ENCODE measurements at places on chromosomes 13 and 19.

DNA sequence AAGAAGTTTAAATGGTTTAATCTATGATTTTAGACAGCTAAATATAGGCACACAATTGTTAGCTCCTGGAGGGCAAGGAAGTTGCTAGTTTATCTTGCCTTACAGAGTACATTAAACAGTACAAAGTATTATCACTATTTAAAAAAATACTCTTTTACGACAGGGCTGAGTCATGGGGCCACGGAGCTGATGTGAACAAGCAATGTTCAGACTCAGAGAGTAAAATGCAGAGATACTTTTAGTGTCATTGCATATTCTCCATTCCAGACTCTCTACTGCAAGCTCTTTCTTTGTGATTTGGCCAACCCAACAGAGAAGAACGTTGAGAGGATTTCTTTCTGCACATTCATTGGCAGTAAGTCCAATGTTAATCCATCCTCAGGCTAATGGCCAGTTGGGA lies 352.4 kb downstream of the SPRY2 start:
- DNase-seq, result no peak

- no peak for DNase-seq
Measured at GRCh38 chr19:49084206-49085019, 838 bp upstream of the SNRNP70 start.

DNA sequence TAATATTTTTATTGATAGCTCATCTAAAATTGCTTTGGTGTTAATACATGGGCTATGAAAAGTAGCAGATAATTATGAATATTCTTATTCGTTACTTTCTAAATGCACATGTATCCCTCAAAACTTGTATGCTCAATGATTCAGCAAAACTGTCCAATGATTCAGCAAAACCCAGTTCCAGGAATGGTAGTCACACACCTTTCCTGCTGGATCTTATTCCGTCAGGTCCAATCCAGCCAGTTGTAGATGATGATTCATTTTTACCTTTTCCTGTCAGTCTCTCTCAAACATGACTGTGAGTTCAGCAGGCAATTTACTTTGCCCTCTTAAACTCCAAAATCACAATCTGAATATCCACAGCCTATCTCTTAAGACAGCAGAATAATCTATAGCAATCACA lies 1082.6 kb downstream of the EFNB2 start:
- no peak for DNase-seq

- no peak for DNase-seq
Measured at GRCh38 chr13:73985783-73986182, 148.4 kb downstream of the KLF12 start.

DNA sequence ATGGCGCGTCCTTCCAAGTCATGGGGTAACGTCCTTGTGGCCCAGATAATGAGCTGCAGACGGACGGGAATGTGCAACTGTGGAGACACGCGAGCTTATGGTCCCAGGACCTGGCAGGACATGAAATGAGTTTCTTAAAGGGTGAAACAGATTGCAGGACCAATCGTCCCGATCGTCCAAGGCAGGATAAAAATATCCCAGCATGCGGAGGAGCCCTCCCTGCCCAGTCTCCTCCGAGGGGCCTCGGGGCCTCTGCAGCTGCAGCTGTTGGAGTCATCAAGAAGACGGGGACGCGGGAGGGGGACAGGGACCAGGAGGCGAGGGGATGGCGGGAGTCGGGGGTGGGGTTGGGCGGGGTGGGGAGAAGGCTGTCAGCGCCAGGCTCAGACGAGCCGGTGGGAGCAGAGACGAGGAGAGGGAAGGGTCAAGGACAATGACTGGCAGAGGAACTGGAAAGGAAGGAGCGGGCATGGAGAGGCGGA lies 14.4 kb upstream of the GARIN5A start:
- no peak for DNase-seq

DNA sequence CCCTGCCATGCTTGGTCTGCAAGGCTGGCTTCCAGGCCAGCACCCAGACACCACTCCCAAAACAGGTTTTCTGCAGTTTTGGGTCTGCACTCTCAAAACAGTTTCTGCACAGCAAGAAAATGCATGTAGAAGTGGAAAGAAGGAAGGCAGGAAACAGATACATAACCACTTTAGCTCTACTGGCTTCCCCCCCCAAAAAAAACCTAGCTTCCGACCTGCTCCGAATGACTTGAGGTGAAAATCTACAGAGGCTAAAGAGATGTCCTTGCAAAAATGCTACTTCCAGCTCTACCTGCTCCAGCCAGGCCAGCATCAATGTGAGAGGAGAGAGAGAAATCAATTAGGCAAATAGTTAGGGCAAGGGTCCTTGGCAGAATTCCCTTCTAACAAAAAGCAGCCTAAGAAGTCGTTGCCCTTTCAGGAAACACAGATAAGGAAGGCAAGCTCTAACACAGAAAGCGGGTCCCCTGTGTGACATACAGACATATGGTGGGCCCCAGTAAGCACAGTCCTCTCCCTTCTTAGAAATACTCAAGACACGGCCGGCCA lies 3.4 kb downstream of the C19orf12 start:
- DNase-seq, result no peak

GRCh38 chr19:40907968-40908735 lies 26.1 kb upstream of the CYP2A7 start:
- DNase-seq, result peak; percentile 22

DNA sequence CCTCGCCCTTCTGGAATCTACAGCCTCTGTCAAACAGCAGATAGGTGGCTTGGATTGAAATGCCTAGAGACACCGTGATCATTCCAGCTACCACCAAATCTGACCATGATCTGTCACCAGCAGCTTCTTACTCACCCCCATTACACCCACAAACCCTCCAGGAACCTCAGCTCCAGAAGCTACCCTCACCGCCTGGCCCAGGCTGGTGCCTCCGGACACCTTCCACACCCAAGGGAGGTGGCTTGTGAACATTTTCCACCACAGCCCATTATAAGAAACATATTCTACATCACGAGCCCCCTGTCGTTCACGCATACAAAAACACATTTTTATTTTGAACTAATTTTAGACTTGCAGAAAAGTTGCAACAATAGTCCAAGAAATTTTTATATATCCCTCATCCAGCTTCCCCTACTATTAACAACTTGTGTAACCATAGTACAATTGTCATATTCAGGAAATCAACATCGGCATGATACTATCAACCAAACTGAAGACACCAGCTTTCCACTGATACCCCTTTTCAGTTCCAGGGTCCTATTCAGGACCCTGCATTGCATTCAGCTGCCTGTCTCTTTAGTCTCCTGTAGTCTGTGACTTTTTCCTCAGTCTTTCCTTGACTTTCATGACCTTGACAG lies 15.4 kb upstream of the UBE2L5 start:
- no peak for DNase-seq

GRCh38 chr19:24054044-24054935 lies 32.7 kb upstream of the ZNF254 start:
- DNase-seq, result peak; percentile 35

DNA sequence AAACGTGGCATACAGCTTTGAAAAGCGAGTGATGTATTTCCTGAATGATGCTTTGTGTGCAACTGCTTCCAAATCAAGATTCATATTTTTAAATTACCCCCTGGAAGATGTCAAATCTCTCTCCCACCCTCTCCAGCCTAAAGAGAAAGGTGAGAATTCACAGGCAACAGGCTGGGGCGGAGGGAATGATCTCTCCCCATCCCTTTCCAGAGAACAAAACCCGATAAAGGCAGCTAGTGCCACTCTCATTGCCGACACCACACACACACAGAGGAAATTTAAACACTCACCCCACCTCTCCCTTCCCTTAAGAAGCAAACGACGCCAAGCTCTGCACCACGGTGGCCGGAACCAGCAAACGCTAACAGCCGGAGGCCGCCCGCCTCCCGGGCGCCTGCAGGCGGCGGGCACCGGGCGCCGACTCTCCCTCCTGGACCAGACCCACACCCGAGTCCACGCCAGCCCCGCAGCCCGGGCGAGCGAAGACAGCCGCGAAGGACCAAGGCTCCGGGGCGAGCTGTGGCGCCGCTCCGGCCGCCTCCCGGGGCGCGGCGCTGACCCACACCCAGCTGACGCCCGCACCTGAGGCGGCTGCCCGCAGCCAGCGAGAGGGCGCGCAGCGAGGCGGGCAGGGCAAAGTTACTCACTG lies 477 bp downstream of the LNX2 start:
- peak; percentile 22 for DNase-seq

- DNase-seq, result no peak
Measured at GRCh38 chr19:29089315-29089870, 123.6 kb downstream of the UQCRFS1 start.

- DNase-seq, result no peak
Measured at GRCh38 chr19:7975037-7975436, 30.4 kb downstream of the ELAVL1 start.

GRCh38 chr13:112931028-112931934 lies 37.7 kb upstream of the MCF2L start:
- peak; percentile 64 for DNase-seq

- DNase-seq, result no peak
Measured at GRCh38 chr19:47479701-47480503, 4.1 kb downstream of the KPTN start.

GRCh38 chr19:52190487-52191293 lies 838 bp downstream of the PPP2R1A start:
- DNase-seq, result no peak

DNA sequence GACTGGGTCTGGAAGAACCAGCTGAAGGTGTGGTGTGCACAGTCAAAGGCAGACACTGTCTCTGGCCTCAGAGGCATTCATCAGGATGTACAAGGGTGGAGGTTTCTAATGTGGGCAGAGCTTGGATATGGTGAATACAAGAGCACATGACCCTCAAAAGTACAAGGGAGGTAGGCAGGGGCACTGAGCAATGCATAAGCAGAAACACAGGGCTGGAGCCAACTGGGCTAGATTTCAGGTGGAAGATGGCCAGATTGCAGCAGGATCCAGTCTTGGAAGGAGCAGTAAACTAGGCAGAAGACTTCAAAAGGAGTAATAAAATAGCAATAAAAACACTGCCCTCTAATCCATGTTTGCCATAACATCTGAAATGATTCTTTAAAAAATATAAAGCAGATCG lies 417.1 kb downstream of the OLFM4 start:
- no peak for DNase-seq

GRCh38 chr13:82002710-82003109 lies 1661.8 kb upstream of the SPRY2 start:
- DNase-seq, result no peak

DNA sequence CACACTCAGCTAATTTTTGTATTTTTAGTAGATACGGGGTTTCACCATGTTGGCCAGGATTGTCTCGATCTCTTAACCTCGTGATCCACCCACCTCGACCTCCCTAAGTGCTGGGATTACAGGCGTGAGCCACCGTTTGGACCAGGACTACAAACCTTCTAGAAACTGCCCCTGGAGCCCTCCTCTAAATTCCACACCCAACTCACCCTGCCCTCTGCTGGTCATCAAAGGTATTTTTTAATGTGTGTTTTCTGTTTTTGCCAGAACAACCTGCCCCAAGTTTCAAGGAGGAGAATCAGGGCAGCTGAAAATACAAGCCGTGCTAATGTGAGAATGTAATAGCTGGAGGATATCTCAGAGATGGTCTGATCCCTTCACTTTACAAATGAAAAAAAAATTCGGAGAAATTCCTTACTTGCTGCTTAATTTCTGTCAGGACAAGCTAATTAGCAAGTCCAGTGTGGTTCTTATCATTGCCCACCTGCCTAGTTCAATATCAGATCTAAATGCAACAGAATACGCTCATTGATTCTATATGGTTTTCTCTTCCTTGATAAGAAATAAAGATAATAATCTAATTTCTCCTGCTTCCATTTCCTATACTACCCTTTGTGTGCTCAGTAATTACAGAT lies 4.1 kb downstream of the ATP8A2 start:
- DNase-seq, result no peak

GRCh38 chr13:107351305-107351704 lies 783.4 kb upstream of the ARGLU1 start:
- DNase-seq, result no peak

- DNase-seq, result no peak
Measured at GRCh38 chr19:2044709-2045500, 6.1 kb downstream of the MKNK2 start.

DNA sequence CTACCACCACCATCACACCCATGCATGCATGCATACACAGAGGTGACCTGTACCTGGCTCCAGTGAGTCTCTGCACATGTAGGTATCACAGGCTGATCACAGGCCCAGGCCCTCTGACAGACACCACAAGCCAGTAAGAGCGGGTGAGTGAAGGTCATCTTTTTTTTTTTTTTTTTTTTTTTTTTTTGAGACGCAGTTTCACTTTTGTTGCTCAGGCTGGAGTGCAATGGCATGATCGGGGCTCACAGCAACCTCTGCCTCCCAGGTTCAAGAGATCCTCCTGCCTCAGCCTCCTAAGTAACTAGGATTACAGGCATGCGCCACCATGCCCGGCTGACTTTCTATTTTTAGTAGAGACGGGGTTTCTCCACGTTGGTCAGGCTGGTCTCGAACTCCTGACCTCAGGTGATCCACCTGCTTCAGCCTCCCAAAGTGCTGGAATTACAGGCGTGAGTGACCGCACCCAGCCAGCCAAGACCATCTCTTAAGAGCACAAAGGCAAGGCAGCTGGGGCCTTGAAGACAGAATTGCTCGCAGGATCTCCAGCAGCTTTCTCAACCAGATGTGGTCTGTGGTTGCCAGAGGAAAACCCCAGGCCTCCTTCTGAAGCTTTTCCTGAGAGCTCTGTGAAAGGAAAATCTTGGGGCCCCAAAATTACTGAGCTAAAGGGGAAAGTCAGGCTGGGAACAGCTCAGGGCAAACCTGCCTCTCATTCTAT lies 3.2 kb upstream of the NKG7 start:
- no peak for DNase-seq

DNA sequence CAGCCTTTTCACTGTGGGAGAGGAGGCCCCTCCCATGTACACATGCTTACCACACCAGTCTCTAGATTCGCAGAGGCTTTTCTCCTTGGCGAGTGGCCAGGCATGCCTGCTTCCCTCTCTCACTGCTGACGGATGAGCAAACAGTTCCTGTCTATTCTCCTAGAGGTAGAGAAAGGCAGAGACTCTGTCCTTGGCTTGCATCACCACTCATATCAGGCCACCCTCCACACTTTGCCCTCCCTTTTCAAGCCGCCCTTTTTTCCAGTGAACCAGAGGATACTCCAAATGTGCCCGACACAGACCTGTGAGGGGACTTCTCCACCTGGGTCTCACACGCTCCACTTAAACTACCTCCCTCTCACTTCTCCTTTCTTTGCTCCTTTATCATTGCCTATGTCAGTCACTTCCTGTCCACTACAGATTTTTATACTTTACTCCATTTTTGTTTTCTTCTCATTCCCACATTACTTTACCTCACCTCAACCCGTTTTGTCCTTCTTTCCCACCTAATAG lies 284.6 kb downstream of the DNAJC15 start:
- peak; percentile 89 for DNase-seq

GRCh38 chr19:33199441-33200265 lies 5.5 kb downstream of the LRP3 start:
- DNase-seq, result no peak

- no peak for DNase-seq
Measured at GRCh38 chr19:10408511-10409283, 5.4 kb upstream of the CDC37 start.

GRCh38 chr13:51914137-51914493 lies 52.3 kb downstream of the CCDC70 start:
- no peak for DNase-seq

GRCh38 chr13:89783221-89783755 lies 1564.2 kb upstream of the MIR17HG start:
- no peak for DNase-seq

Measured in breast epithelium (tissue), 4 donors.